CD4-positive, CD25-positive, alpha-beta regulatory T cell (primary cell): ENCODE measurements at places on chromosomes 11 and 22. TPM values are rescaled to one million over a fixed set of nuclear protein-coding genes. Genes with fewer than 3 reads are reported as not detected.
A peak's percentile ranks its signal among the peaks of the same experiment; 100 is the strongest.

DNA sequence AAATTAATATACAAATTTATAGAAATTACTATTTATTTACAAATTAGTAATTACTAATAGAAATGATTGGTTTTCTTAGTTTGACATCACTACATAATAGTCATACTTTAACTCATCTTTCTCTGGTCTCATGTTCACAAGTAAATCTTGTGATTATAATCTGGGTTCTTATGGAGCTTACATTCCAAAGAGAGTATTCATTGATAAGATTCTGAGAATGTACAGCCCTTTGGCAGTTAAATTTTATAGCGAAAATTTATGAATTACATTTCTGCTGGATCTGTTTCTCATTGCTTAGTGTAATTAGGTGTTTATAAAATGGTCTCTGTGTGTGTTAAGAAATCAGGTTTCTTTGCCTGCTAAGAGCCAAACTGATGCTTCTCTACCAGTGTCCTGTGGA, 175.2 kb downstream of the TMEM135 start:
- no peak overlapping the region for H3K4me3 ChIP-seq
- no peaks in the 10 kb centered on the region for H3K36me3 ChIP-seq
- no peak for DNase-seq
- no peak overlapping the region for H3K27ac ChIP-seq

- no peak overlapping the region for H3K4me3 ChIP-seq
- no peaks in the 10 kb centered on the region for H3K27me3 ChIP-seq
- H3K36me3 ChIP-seq = no peaks in the 10 kb centered on the region
- H3K27ac ChIP-seq = no peak overlapping the region
- DNase-seq = no peak
- H3K4me1 ChIP-seq = peaks cover 10% of the 10 kb centered on the region
Measured at GRCh38 chr11:114153224-114153623, 93.7 kb downstream of the ZBTB16 start.

- H3K27ac ChIP-seq = no peak overlapping the region
- peaks cover 12% of the 10 kb centered on the region for H3K4me1 ChIP-seq
- DNase-seq = no peak
- H3K27me3 ChIP-seq = no peaks in the 10 kb centered on the region
- H3K4me3 ChIP-seq = no peak overlapping the region
Measured at GRCh38 chr11:2090172-2091111, 48.7 kb downstream of the IGF2 start.

GRCh38 chr11:2527621-2528291, 82.9 kb downstream of the KCNQ1 start:
- H3K4me1 ChIP-seq = peaks cover 13% of the 10 kb centered on the region
- no peaks in the 10 kb centered on the region for H3K27me3 ChIP-seq
- no peaks in the 10 kb centered on the region for H3K36me3 ChIP-seq

GRCh38 chr22:47111626-47112581, 349.5 kb downstream of the TBC1D22A start:
- no peaks in the 10 kb centered on the region for H3K4me1 ChIP-seq
- peaks cover 18% of the 10 kb centered on the region for H3K36me3 ChIP-seq
- no peaks in the 10 kb centered on the region for H3K27me3 ChIP-seq
- H3K27ac ChIP-seq = no peak overlapping the region
- no peak for DNase-seq
- H3K4me3 ChIP-seq = no peak overlapping the region

DNA sequence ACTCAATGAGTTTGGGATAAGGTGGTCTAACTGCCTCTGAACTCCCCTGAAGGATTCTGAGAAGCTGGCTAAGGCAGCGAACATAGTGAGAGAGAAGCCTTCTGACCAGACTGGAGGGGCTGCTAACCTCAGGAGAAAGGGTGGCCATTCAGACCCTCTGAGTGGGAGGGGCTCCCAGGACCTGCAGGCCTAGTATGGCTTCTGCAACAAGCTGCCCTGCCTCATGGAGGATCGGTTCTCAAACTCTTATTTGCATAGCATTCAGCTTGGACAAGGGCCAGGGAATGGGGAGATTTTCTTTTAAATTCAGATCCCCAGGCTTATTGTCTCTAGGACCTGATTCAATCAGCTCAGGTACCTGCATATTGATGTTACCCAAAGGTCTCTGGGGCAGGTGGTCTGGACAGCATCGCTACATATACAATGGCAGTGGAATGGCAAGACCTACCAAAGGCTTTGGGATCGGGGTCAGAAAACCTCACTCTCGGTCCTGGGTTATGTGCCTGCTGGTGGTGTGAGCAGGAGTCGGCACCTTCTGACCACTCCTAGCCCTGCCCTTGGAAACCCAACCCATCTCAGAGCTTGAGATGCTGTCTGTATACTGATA, 599.1 kb downstream of the BRD1 start:
- no peak overlapping the region for H3K27ac ChIP-seq
- no peaks in the 10 kb centered on the region for H3K4me1 ChIP-seq
- H3K27me3 ChIP-seq = no peaks in the 10 kb centered on the region
- H3K36me3 ChIP-seq = no peaks in the 10 kb centered on the region
- no peak for DNase-seq
- no peak overlapping the region for H3K4me3 ChIP-seq

- peak overlapping the region; percentile 87 for H3K27ac ChIP-seq
- H3K4me3 ChIP-seq = no peak overlapping the region
- no peaks in the 10 kb centered on the region for H3K27me3 ChIP-seq
Measured at GRCh38 chr22:46051646-46052045, 74.7 kb upstream of the WNT7B start.

DNA sequence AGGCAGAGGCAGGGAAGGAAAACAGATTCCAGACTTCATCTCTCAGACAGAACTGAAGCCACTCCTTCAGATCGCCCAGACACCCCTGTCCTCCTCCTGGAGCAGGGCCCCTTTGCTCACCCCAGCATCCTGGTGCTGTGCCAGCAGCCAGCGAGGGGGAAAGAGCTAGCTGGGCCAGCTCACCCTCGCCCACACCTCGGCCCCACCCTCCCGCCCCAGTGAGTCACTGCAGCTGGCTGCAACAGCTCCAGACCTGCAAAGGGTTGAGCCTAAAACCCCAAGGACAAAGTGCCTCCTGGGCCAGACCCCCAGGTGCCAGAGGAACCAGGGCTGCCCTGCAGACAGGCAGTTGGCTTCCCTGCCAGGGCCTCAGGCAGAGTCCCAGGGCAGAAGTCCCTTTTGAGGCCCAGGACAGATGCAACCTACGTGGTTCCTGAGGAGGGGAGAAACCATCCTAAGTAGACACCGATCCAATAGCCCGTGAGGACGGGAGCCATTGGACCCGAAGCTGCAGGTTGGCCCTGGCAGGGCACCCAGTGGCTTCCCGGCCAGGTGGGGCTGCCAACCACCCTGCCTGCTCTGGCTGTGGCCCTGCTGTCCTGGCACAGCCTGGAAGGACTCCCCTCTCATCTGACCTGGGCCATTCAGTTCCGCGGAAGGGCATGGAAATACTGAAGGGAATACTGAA, 7.2 kb downstream of the AHNAK start:
- peaks cover 24% of the 10 kb centered on the region for H3K36me3 ChIP-seq
- peaks cover 67% of the 10 kb centered on the region for H3K4me1 ChIP-seq
- peak overlapping the region; percentile 63 for H3K4me3 ChIP-seq
- H3K27ac ChIP-seq = peak overlapping the region; percentile 88

- H3K27ac ChIP-seq = no peak overlapping the region
- H3K27me3 ChIP-seq = no peaks in the 10 kb centered on the region
- H3K36me3 ChIP-seq = no peaks in the 10 kb centered on the region
- no peak for DNase-seq
Measured at GRCh38 chr11:12170984-12171383, 60.6 kb downstream of the MICAL2 start.

GRCh38 chr11:108853864-108854263, 189.0 kb downstream of the DDX10 start:
- peak; percentile 7 for DNase-seq
- H3K36me3 ChIP-seq = no peaks in the 10 kb centered on the region
- peak overlapping the region; percentile 89 for H3K4me3 ChIP-seq
- H3K27me3 ChIP-seq = no peaks in the 10 kb centered on the region

GRCh38 chr11:60119710-60120109, 31.2 kb downstream of the MS4A2 start:
- DNase-seq = no peak
- H3K4me1 ChIP-seq = no peaks in the 10 kb centered on the region
- no peak overlapping the region for H3K27ac ChIP-seq

DNA sequence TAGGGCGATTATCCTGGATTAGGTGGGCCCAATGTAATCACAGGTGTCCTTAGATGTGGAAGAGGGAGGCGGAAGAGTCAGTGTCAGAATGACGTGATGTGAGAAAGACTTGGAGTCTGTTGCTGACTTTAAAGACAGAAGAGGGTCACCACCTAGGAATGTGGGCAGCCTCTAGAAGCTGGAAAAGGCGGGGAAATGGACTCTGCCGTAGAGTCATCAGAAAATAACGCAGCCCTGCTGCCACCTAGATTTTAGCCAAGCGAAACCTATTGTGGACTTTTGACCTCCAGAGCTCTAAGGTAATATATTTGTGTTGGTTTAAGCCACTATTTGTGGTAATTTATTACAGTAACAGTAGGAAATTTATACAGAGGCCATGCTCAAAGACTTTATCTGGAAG, 4.8 kb downstream of the DDX10 start:
- H3K4me3 ChIP-seq = no peak overlapping the region
- no peak for DNase-seq
- H3K4me1 ChIP-seq = peaks cover 7% of the 10 kb centered on the region
- no peak overlapping the region for H3K27ac ChIP-seq
- no peaks in the 10 kb centered on the region for H3K27me3 ChIP-seq
- peaks cover 6% of the 10 kb centered on the region for H3K36me3 ChIP-seq

The FOLR2 gene
- not detected for total RNA-seq

The TREH gene
- total RNA-seq = not detected

The HTR3A gene
- not detected for total RNA-seq

The MAP6 gene
- 0.44 TPM for total RNA-seq
